ENCODE measurements at places on chromosomes 4 and X.

- DNase-seq = no peak
These were observed 129.8 kb downstream of the PPP3CA start for GRCh38 chr4:101217353-101218031.

DNA sequence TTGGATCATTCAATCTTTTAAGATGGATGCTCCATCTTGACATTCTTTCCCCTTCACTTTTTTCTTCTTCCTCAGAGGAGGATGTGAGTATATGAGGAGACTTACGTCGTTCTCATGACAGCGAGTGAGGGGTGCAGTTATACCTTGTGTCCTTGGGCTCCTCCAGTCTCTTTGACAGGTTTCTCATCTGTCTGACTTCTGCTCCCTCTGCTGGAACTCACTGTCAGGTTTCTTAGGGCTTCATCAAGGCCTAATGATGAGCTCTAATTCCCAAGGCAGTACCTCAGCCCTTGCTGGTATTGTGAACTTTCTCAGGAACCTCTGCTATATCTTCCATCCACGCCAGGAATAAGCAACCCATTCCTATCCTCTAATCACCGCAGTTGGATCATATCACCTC lies 237.8 kb upstream of the ADGRL3 start:
- no peak for DNase-seq

DNA sequence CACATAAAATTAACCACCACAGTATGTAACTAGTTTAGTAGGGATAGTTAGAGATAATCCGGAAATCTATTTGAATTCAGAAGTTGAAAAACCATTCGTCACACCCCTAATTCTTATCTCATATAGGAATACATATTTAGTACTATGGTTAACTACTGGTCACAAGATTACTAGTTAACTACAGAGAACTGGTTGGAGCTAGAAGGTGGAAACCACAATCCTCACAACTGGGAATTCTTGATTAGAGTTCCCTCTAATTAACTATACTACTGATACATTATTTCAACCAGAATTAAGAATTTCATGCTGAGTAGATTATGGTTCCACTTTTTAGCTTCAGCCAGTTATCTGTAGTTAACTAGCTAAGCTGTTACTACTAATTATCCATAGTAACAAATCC lies 39.9 kb upstream of the NKAP start:
- DNase-seq = no peak

DNA sequence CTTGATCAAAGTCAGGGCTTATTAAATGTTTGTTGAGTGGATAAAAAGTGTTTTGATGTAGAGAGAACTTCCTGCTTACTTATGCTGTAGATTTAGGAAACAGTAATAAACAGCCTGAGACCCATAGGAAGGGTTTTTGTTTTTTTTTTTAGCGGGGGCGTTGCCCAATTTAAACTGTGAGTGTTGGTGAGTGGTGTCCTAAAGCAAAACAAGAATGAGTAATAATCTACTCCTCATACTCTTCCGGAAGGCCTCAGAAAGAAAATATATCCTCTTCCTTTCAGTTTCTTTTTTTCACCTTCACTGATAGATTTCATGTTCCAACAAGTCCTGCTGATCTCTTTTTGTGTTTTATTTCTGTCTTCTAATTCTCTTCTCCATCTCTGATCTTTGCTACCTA lies 104.4 kb upstream of the SCML1 start:
- no peak for DNase-seq

DNA sequence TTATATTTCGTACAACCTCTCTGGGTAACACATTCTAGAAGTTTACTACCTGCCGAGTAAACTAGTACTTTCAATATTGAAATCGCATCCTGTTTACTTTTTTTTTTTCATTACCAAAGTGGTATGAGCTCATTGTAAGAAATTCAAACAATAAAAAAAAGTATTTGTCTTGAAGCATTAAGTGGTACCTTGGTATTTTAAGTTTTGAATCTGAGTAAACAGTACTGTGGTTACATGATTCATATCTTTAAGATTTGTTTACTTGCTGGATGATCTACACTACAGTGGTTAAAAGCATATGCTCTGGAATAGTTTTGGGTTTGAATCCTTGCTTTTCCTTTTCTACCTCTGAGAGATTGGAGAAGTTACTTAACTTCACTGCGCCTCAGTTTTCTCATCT lies 3.8 kb upstream of the MMGT1 start:
- DNase-seq = no peak

GRCh38 chr4:11548597-11549082 lies 119.9 kb upstream of the HS3ST1 start:
- no peak for DNase-seq

- DNase-seq = no peak
These were observed 21.1 kb upstream of the SORBS2 start for GRCh38 chr4:185833055-185833598.

- DNase-seq = no peak
These were observed 96.4 kb upstream of the C1GALT1C1 start for GRCh38 chrX:120726294-120726693.

DNA sequence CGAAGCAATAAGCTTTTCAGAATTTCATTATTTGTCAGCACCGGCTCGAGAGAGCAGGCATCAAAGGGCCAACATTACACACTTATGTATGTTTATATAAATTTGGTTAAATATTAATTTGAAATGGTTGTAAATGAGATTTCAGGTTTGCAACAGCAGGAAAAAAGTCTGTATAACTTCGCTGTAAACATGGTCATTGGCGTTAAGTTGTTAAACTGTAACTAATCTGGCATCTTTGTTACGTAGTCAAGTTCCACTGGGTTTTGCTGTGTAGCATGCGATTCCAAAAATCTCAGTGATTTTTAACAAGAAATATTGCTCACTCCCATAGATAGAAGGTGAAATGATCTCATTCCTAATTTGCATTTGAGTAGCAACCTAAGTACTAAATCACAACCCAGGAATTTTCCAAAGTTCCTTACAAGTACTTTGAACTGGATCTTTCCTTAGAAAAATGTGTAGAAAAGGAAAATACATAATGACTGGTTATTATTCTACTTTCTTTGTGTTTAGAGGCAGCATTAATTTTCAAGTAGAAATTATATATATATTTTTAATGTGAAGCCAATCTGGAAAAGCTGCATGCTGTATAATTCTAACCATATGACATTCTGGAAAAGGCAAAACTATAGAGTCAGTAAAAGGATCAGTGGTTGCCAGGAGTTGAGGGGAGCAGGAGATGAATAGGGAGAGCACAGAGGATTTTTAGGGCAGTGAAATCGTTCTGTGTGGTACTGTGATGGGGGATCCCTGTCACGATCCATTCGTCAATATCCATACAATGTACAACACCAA lies 222.1 kb downstream of the CBR4 start:
- no peak for DNase-seq

GRCh38 chrX:156002507-156002906 lies 5.0 kb downstream of the IL9R start:
- no peak for DNase-seq

DNA sequence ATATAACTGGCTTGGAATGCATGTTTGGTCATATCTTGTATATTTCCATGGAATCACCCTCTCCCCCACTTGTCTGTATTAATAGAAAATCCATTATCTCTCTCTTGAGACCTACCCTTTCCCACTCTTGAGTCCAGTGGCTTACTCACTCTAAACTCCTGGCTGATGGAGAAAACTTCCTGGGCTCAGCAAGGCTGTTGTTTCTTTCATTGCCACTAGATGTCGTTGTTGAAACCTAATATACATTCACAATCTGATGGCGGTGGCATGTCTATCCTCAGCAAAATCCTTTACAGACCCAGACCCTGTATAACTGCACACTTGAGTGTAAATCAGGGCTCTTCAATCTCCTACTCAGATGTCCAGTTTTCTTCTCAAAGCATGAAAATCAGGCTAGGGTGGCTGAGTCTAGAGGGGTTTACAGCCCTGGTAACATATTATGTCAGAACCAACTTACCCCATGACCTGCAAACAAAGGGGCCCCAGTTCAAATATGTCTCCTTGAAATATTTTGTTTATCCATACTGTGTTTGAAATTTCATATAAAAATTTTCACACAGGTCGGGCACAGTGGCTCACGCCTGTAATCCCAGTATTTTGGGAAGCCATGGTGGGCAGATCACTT lies 70.0 kb upstream of the FAM241A start:
- DNase-seq = peak; percentile 42

DNA sequence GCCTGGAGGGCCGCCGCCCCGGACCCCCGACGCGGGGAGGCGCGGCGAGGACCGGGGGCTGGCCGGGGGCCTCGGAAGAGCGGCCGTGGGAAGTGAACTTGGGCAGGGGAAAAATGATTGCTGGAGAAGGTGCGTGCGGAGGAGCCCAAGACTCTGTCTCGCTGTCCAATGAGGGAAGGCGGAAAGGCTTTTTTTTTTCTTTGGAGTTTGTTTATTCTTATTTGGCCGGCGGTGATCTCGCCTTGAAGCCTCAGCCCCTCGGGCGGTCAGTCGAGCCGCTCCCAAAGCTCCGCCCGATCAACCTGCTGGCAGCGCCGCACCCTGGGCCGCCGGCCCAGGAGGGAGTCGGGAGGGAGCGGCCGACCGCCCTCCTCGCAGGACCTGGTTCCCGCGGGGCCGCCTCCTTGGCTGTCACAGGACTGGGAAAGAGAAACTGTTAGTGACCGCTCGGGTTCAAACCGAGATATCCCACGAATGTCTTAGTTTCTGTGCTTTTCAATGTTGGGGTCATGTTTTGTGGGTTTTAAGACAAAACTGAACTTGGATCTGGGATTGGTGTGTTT lies 2.5 kb downstream of the CPEB2 start:
- no peak for DNase-seq

- DNase-seq = peak; percentile 27
These were observed 272.9 kb downstream of the CFAP299 start for GRCh38 chr4:80608281-80608980.

DNA sequence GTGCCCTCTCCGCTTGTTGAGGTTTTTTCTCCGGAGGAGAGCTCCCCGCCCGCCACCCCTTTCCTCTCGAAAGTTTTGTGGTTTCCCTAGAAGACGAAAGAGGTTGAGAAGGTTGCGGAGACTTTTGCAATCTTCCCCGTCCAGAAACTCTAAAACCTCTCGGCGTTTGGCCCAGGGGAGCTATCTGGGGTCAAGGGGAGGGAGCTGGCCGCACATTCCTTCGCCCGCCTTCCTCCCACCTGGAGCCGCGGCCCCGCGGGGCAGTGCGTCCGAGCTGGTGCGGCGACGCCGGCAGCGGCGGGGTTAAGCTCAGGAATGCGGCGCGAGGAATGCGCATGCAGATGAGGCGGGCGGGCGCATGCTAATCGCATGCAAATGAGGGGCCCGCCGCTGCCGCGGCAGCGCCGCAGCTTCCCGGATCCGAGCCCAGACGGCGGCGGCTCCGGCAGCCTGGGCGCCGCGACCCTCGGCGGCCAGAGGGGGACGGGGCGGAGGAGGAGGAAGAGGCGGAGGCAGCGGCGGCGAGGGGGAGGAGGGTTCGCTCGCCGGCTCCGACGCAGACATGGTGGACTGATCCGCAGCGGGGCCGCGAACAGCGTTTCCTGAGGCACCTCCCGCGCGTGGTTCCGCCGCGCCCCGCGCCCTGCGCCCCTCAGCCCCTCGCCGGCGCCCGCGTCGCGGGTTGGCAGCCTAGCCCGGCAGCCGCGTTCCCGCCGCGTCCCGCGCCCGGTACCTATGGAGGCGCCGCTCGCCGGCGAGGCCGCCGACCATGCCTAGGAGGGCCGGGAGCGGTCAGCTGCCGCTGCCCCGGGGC lies at the start of gene WWC2:
TSS of gene WWC2 (plus strand) at position 535 of the 814 bp plus-strand sequence. CDS start at position 770, 235 bp downstream.
- DNase-seq = peak; percentile 89

DNA sequence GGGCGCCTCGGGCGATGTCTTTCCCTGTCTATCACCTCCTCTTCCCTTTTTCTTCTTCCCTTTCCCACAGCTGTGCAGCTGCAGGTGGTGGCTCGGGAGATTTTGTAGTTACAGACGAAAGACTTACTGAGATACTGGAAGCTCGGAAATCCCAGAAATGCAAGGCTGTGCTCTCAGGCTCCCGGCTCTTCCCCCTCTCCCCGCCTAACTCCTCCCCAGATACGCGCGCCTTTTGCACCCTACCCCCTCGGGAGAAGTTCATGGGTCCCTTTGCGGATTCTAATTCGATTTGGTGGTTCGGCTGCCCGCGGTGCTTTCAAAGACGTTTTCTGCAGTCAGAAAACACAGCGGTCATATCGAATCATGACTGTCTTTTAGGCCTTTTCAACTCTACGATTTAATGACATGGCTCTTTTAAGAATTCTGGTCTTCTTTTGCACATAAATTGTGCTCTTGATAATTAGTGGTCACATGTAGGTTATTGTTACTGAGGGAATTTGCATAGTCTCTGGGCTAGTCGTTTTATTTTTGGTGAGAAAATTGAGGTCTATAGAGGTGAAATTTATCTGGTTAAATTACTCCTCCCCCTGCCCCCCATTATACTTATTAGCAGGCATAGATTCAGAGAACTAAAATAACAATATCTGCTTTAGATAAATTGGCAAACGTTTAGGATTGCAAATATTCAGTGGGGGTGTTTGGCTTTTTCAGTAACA lies 1.6 kb downstream of the SEPTIN11 start:
- no peak for DNase-seq

DNA sequence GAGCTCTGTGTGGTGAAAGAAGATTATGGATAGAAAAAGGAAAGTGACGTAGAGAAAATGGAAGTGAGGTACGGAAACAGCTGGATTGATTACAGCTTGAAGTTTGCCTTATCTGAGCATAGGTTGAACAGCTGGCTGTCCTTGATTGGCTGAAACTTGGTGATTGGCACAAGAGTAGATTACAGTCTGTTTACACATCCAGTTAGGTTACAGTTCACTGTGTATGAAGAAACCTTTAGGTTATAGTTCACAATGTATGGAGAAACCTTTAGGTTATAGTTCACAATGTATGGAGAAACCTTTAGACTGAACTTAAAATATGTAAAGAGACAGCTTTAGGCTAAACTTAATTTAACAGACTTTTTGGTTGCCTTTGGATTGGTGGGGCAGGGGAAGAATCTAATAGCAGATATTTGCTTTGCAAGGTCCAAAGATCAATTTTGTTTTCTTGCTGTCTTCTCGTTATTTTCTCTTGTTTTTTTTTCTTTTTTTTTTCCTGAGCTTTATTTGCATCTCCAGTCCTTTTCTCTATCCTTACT lies 15.6 kb upstream of the ART3 start:
- no peak for DNase-seq

DNA sequence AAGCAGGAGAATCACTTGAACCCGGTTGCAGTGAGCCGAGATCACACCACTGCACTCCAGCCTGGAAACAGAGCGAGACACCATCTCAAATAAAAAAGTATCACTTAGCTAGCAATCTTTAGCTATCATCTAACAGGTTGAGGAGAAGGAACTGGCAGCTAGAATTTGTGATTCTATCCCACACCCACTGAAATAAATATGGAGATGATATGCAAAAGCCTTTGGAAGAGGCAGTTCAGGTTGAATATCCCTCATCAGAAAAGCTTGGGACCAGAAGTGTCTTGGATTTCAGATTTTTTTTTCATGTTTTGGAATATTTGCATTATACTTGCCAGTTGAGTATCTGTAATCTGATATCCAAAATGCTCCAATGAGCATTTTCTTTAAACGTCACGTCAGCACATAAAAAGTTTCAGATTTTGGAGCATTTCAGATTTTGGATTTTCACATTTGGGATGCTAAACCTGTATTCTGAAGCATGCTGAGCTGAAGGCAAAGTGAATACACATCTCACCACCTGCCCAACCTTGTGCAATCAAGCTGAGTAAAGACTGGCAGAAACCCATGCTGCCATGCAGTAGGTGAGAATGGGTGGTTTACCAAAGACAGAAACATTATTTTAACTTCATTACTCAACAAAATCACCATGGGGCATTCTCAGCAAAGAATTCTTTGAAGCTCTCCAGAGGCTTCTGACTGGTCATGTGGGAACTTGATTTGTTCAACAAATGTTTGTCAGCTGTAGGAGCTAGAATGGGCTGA lies 159.3 kb downstream of the SH3KBP1 start:
- no peak for DNase-seq

GRCh38 chr4:185128272-185129119 lies 14.6 kb upstream of the SLC25A4 start:
- DNase-seq = no peak
